ENCODE measurements at places on chromosomes 7 and 10.

- DNase-seq: no peak
Measured at GRCh38 chr7:16594676-16595075, 50.9 kb downstream of the ANKMY2 start.

GRCh38 chr10:89516149-89516832, 19.1 kb downstream of the SLC16A12 start:
- peak; percentile 86 for DNase-seq

DNA sequence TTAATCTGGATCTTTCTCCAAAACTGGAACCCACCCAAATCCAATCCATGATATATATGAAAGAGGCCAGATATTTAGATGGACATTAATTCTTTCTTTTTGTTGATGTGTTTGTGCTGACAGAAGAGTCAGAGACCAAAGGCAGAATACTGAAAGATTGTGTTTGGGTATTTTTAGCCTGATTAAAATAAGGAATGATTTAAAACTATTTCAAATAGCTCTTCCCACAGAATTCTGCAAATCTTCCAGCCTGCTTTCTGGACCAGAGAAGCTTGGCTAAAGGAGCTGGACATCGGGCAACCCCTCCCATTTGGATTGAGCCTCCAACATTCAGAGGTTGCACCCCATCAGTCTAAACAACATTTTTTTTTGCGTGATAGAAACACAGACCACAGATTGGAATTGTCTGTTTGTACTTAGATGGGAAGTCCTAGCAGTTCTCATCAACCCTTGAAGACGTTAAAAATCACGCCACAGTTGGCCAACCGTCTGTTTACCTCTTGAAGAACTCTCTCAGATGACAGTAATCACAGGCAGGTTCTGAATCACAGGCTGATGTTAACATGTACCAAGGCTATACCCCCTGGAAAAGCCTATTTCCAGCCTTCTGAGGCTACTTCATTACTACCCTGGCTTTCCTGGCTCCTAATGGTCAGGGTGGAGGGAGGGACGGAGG, 155.2 kb upstream of the NRP1 start:
- DNase-seq: no peak

DNA sequence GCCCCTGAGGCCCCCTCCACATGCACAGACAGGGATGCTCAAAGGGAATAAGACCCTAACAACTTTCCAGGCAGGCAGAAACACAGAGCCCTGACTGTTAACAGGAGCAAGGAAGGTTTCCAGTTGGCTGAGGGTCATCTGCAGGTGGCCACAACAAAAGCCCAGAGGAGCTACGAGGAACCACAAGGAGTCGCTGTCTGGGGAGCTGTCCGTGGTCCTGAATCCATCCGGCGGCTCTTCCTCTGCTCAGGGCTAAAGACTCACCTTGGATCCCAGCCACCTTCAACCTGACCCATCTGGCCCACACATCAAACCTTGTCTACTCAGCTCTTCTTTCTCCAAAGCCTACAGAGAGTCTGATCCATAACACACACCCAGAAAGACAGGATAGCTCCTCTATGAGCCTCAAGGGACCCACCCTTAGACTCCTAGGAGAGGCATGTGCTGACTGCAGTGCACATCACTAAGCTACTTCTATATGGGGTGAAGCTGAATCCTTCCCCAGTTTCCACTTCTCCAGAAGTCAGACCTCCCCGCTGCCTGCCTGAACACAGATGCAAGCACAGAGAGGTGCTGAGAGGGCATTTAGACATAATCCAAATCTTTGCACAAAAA, 104.0 kb downstream of the SLIT1 start:
- DNase-seq: peak; percentile 51

GRCh38 chr7:106795877-106796231, 69.2 kb upstream of the PIK3CG start:
- no peak for DNase-seq

GRCh38 chr10:22250897-22251660, 33.3 kb upstream of the EBLN1 start:
- DNase-seq: peak; percentile 33

DNA sequence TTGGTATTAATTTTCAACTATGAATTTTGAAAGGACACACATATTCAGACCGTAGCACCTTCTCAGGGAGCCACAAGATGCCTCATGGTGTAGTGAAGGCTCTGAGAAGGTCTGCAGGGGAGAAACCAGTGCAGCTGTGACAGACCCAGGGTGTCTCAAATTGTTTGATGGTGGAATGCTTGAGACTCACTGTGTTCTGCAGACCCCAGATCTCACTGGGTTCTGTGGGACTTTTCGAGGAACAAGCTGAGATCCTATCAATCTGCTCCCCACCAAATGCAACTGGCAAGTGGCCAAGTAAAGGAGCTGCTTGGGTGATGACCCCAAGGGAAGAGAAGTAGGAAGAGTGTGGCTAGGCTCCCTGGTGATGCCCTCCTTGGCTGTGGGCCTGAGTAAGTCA, 130.5 kb upstream of the UNC5B start:
- DNase-seq: no peak

- DNase-seq: peak; percentile 60
Measured at GRCh38 chr10:33136271-33136670, 178.2 kb upstream of the ITGB1 start.

DNA sequence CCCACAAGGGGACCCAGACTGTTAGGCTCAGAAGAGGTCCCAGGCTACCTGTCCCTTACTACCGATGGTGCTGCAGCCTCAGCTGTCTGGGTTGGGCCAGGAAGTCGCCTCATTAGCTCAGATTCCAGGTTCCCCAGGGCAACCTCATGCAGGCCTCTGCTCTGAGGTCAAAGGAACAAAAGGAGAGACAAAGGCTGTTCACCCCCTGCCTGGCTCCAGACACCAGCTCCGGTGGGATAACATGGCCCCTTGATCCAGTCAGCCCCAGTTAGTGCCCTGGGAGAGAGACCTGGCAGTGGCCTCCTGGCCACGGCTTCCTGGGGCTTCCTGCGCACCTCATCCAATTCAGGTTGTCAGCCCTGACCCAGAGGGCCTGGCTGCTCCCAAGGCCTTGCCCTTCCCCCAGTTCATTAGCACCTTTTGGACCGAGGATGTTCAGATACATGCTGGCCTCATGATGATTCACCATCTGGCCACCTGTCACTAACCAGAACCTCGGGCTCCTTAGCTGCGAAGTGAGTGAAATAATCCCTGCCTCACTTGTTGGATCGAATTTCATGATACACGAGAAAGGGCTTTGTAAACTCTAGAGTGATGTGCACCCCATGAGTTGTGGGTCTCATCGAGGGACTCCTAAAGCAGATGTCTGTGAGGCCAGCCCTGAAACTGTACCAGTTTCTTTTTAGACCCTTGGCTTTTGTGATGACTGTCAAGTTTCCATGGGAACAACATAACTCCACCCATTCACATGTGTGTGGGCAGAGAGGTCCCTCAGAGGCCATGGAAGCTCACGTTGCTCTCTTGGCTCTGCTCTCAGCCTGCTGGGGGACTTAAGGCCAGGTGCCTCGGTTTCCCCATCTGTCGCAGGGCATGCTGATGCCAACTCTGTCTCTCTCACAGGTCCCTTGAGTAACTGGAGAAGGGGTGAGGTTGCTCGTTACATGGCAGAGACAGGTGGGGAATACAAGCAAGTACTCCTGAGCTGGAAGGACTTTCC, 79.5 kb upstream of the PCBD1 start:
- DNase-seq: peak; percentile 4

GRCh38 chr10:106972381-106972780, 192.1 kb downstream of the SORCS1 start:
- DNase-seq: no peak

GRCh38 chr7:139494835-139495579, 11.5 kb upstream of the KLRG2 start:
- DNase-seq: no peak

DNA sequence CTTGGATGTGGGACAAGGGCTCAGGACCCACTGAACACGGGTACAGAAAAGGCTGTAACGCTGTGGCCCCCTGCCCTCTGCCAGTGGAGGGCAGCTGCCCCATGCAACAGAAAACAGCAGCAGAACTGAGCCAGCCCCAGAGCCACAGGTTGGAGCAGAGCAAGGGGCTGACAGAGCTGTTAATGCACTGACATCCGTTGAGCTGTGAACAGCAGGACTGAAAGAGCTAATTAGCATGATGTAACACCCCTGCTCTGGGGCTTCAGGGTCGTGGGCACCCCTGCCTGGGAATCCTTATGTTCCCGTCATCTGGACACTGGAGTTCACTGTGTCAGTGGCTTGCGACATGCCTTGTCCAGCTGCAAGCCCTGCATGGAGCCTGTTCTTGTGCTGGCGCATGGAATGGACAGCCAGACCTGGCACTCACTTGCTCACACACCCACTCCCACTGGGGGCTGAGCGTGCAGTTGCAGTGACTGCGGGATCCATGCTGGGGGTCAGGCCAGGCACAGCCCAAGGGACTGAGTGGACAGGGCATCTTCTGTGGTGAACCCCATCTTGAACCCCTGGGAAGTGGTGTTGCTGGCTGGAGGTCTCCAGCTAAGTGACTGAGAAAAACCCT, 293.7 kb downstream of the DNAJB9 start:
- DNase-seq: no peak

DNA sequence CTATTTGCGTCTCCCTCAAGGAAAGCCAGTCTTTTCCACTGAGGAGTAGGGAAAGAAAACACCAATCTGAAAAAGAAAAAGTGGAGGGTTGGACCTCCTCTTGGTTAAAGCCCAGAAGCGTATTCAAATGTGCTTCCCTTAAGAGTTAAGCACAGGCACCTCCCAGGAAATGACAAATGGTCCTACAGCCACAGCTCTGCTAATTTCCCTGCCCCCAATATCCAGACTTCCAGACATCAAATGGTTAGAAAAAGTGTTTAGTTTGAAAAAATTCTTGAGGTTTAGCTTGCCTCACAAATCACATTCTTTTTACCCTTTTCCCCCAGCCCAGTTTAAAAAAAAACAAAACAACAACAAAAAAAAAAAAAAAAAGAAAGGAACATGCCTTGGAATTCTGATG, 19.0 kb upstream of the COL1A2 start:
- DNase-seq: peak; percentile 99

- DNase-seq: no peak
Measured at GRCh38 chr10:32943854-32944661, 14.0 kb downstream of the ITGB1 start.

DNA sequence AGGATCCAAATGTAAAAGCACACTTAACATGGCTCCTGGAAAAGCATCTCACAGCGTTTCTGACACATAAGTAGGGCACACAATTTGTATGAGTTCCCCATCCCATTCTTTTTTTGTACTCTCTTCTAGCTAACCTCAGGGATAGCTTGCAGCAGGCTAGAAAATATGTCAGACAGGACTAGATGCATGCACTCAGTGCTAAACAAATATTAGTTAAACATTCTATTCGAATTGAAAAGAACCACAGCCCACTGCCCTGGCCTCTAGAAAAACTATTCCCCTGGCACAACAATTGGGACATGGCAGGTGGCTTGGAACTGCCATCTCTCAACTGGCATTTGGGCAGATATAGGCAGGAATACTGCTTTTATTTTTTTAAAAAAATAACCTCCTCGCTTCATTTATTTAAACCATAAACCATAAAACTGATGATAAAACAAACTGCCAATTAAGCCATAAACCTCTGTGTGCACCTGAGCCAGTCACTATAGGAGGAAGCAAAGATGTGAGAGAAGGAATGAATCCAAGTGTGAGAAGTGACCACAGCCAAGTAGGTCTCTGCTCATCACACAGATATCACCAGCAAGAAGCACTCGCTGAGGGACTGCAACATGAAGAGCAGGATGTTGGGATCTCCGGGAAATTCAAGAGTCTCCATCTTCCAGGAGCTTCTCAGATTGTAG, 394.1 kb downstream of the NEBL start:
- DNase-seq: no peak

- no peak for DNase-seq
Measured at GRCh38 chr10:123746942-123747341, 80.8 kb downstream of the GPR26 start.

- no peak for DNase-seq
Measured at GRCh38 chr10:48973065-48973464, 33.4 kb upstream of the LRRC18 start.

DNA sequence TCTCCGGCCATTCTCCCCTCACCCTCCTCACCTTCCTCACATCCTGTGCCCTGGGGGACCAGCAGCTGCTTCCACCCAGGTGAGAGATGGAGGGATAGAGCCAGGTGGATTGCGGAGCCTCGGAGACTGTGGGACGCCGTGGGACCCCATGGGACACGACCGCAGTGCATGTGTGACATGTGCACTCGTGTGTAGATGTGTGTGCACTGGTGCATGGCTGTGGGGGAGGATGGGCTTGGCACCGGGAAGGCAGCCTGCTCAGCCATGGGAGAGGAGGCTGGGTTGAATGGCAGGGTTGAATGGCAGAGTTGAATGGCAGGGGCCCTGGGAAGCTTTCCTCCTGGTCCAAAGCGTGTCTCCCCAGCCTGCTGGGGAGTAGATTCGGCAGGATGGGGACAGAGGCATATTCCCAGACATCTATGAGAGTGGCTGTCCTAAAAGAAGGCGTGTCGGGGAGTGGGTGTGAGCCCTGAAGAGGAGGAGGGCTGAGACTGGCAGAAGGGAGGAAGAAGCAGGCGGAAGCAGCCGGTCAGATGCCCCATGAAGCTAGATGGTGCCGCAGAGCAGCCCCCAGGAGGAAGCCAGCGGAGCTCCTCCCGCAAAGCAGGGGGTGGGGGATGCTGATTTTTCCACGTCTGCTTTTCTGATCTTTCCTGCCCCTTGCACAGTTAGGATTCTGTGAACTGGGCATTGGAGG, 815 bp downstream of the GIMAP8 start:
- DNase-seq: no peak

DNA sequence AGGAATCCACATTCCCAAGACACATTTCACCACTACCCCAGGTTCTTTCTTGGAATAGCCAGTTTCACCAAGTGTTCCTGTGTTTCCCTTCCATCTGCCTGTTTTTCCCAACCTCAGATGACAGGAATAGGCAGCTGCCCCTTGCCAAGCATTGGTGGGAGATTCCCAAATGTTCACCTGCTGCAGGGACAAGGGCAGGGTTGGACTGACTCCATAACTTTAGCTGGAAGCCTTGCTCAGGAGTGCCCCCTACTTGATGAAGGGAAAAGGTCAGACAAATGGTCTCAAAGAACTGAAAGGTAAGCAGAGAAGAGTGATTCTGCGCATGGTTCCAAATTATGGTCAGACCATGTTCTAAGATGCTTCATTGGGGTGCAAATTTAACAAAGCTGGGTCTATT, 45.1 kb upstream of the LYZL1 start:
- no peak for DNase-seq

- peak; percentile 48 for DNase-seq
Measured at GRCh38 chr7:107186240-107186639, 17.4 kb downstream of the HBP1 start.

DNA sequence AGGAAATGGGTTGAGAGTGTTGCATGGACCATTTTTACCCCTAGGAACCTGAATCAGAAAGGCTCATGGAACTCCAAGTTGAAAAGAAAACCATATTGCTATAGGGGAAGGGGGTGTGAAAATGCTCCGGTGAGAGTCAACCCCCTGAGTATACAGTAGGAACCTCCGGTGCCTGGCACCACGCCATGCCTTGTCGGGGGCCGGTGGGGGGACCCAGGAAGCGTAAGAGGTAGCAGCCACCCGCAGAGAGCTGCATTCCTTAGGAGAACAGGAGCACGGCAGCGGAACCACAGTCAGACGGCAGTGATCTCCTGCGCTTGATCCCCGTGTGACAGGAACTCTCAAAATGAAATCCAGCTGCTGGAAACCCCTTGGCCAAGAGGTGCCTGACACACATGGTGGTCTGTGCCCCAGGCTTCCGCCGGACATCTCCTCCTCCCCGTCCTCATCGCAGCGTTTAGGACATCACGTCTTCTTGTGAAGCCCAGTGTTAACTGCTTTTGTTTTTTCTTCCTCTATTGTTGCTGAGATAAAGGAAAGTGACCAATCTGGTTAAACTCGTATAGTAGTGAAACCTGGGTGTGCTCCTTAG, 186.8 kb downstream of the CELF2 start:
- no peak for DNase-seq
